NCI-H1092 (cell line): ENCODE measurements at places on chromosomes 1 and 21.

GRCh38 chr1:84939151-84939550 lies 46.1 kb upstream of the LPAR3 start:
- DNase-seq, result no peak

GRCh38 chr1:63674238-63674864 lies 81.1 kb downstream of the PGM1 start:
- no peak for DNase-seq

DNA sequence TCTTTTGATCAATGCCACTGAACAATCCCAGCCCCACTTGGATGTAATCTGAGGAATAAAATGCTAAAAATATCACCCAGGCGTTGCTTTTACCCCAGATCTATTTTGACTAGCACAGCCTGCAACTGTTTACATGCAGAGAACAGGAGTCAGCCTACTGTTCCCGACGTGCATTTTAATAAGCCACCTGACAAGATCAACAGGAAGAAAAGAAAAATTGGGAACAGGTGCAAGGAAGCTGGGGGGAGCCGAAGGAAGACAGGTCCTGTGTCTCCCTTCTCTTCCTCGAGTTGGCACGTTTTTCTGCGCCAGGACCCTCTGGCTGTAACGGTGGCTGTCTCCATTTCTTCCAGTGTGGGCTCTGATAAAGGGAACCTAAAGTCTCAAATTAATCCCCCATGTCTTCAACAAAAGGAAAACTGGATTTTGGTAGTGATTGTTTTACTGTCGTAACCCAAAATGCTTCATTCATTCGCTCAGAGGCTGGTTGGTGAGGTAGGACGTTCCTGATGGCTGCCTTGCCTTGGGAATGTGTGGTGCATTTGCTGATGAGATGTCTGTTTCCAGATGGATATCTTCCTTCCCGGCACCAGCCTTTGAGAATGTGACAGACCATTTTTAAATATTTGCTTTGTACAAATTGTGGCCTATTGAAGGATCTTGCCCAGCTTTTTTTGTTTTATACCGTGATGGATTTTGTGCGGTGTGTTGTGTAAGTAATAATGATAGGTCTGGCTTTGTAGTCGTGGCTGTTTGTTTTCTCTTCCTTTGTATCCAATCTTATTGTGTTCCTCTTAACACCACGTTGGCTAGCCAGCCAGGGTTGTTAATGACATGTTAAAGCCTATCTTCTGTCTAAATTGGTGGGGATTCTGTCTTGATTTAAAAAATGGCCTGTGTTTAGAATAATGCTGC lies 117.5 kb downstream of the C1orf21 start:
- DNase-seq, result no peak

- DNase-seq, result no peak
These were observed 484.9 kb downstream of the NPHP4 start for GRCh38 chr1:5507340-5507739.

DNA sequence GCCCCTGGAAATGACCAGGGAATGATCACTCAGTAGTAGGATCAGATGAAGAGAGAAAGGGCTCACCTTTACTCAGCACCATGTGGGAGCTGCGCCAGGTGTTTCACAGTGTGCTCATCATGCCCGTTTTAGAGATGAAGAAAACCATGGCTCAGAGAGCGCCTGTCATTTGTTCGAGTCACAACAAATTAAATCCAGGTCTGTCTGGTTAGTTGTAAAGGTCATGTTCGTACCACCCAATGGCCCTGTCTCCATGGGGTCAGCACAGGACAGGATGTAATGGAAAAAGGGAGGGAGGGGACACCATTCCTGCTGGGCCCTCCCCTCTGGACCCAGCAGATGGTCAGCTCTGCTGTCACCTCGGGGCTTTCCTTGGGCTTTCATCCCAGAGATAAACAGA lies 15.2 kb downstream of the KIRREL1 start:
- DNase-seq, result no peak

DNA sequence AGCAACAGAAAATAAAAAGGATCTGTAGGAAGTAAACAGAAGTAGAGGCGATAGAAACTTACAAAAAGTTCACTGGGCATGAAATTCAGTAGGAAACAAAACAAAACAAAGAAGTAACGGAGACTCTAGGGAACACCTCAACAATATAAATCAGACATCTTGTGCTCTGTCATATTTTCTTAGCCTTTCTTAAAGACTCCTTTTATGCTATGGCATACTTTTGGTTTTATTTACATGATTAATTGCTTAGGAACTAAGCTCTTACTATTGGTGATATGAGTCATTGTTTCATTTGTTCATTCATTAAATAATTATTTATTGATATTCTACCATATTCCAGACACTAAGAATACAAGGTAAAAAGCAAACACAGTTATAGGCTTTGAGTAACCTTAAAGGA lies 126.6 kb downstream of the KCNT2 start:
- no peak for DNase-seq

- peak; percentile 40 for DNase-seq
These were observed 3.7 kb upstream of the PPM1J start for GRCh38 chr1:112718691-112719418.

DNA sequence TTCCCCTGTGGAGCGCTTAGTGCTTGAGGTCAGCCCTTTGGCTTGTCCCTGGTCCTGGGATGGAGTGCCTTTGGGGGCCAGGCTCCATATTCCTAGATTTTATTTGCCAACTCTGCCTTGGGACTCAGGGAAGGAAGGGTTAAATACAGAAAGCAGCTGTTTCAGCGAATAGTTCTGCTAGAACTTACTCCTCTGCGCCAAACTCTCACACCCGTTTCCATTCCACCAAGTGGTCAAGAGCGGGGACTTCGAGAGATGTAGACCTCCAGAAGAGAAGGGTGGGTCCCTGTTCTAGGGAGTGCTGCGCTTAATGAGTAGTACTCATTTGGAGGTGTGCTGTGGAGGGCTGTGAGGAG lies 704 bp upstream of the TOMM40L start:
- no peak for DNase-seq

GRCh38 chr1:223006917-223007648 lies 136.0 kb downstream of the TLR5 start:
- no peak for DNase-seq

DNA sequence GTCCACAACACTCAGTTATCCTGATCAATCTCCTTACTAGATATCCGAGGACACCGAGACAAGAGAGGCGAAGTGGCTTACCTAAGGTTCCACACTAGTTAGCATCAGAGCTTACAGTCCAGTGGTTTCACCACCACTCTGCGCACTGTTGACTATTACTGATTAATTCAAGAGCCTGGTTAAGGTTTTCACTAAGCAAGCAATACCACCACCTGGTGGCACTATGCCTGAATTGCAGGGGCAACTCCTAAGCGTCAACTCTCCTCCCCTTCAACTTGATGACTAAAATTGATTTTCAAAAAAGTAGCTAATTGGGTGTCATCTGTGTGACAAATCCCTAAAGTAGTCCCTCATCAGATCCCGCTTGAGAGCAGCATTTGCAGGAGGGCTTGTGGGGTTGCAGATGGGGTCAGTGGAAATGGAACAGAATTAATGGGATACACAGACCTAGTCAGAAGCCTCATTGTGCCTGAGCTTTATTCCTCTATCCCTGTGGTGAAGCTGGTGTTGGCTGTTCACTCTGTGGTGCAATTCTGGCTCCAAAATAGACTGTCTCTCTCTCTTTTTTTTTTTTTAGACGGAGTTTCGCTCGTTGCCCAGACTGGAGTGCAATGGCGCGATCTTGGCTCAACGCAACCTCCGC lies 9.1 kb downstream of the TTC22 start:
- DNase-seq, result no peak

DNA sequence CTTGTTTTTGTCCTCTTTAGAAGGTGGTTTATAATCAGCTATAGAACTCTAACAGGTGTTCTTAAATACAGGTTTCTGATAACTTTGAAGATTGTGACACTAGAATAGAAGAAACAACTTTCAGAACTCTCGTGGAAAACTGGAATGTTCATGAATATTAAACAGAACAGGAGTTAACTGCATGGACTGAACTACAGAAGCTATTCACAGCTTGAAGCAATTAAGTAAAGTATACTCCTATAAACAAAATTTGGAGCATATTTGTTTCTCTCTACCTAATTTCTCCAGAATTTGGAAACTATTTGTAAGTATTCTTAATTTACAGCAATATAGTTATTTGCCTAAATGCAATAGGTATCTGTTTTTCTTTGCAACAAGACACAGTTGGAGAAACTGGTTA lies 824.8 kb downstream of the ADGRL2 start:
- DNase-seq, result no peak

DNA sequence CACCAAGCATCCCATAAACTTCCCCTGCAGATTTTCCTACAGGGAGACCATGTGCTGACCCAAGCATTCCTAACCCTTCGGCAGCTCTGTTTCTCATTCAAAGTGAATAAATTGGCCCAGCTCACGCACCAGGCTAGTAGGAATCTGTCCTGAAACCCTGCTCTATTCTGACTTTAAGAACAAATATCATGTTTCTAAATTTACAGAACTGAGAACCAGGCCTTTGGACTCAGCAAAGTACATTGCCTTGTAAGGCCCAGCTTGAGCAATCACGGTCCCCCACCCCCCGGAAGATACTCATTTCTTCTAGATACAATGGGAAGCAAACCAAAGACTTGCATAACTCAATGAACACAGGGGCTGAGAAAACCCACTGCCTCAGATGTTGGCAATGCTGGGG lies 160.1 kb upstream of the NFIA start:
- DNase-seq, result no peak

- no peak for DNase-seq
These were observed 138.9 kb upstream of the VAMP3 start for GRCh38 chr1:7632176-7632575.

DNA sequence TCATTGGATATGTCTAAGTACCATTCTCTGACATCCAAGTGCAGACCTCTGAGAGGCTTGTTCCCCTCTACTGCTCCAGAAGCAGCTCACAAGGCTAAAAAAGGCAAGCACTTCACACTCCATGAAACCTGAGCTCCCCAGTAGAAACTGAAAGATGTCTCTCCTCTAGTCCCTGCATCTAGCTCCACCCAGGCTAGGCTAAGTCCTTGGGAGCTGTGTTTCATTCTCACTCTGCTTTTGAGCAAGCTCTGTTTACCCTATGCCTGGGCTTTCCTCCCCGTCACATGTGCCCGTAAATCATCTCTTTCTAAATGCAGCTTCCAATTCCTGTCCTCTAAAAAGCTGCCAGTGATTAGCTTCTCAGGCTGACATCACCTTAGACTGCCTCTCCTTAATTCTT lies 39.0 kb downstream of the LRRC71 start:
- DNase-seq, result no peak

DNA sequence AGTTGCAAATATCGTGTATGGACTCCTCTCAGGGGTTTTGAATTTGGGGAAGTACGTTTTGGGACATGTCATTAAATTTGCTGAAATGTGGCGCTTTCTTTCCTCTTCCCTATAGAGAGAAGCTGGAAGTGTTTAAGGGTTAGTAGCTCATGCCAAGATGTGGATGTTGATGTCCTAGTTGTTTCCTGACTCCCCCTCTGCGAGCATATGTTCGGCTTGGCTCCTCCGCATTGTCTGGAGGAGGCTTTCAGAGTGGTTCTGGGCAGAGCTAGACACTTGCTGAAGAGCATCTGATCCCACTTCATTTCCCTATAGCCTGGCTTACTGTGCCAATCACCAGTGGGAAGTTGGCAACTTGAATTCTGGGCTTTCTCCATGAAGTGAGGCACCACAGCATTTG lies 347.4 kb upstream of the B3GALT2 start:
- DNase-seq, result no peak

- peak; percentile 11 for DNase-seq
These were observed 16.7 kb downstream of the ALX3 start for GRCh38 chr1:110053552-110054428.

DNA sequence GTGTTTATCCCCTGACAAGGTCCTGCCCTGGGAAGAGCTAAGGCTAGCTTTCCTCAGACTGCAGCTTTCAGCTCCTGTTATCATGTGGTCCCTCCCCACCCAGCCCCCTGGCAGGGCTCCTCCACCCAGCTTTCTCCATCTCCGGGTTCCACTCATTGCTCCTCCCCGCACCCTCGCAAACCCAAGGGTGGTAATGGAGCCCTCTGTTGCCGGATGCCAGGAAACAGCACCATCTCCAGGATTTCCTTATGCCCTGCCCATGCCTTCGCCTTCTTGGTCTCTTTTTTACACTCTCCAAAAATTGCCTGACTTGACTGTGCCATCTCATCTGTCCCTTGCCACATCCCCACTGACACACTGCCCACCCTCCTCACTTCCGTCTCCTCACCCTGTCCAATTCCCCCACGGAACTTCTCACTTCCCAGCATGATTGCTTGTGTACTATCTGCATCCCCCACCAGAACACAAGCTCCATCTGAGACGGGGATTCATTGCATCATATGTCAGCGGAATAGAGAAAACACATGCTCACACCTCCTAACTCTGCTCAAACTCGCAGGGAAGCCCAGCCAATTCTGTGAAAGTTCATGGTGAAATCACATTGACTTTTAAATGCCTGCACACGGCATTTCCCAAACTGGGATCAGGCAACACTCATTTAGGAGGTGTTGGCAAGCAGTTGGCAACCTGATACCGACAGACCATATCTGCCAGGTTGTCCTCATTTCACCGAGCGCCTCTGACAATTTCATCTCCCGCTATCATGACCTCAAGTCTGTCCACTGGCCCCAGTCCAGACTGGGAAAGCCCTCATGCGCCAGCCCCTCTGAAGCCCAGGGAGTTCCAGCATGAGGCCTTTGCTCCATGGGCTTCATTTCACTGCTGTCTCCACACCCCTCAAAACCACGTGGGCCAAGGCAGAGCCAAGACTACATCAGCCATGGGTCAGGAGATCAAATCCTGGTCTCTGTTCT lies 201.1 kb downstream of the MATN1 start:
- DNase-seq, result peak; percentile 49

DNA sequence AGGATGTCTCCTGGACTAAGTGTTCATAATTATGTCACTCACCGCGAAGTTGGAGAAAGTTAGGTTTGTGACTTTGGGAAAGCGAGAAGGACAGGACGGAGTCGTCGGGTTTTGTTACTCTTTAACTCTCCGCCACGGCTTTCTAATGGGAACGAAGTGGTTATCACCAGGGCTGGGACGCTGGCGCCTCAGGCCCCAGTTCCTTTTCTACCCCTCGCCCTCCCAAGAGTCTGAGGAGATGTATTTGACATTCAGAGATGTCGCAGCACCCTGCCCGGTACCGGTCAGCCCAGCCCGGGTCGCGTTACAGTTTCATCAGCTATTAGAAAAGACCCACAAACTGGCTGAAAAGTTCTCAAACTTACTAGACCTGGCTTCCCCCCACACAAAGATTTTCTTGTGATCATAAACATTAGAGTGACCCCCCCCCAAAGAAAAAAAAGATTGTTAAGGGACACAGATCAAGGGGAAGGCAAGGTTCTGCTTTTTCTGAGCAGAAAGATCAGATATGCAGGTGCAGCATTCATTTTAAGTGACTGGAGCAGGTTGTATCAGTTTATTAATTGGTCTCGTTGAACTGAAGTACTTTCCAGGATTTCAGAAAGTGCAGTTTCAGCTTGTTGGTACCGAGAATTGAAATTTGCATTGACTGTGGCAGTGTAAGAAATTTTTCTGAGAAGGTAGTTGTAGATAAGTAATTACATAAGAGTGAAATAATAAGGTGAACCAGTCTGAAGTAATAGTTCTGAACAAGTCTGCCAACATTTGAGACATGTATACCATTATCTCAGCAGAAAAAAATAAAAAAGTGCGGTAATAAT lies 859 bp upstream of the ZBTB18 start:
- no peak for DNase-seq
